Eye (tissue), 1 donor: ENCODE measurements at places on chromosomes 2 and 18.
A peak's percentile ranks its signal among the peaks of the same experiment; 100 is the strongest.

GRCh38 chr2:68732036-68732932, 2.3 kb upstream of the ARHGAP25 start:
- DNase-seq = no peak

- DNase-seq = no peak
These were observed 12.5 kb upstream of the TXNL4A start for GRCh38 chr18:80000877-80001276.

DNA sequence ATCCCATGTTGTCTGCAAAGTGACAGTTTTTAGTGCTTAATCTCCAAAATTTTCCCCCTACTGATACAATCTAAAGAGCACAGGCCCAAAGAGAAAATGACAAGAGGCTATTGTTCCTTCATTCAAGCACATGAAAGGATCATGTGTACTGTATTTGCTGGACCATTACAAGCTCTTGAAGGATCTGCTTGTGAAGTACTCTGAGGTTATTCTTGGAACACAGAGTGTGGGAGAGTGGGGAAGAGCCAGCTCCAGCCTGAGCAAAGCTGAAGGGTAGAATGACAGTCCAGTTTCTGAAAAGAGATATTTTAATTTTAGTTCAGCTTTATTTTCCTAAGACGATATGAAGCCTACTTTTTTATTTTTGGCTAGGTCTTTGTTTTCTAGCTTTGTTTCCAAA, 112.2 kb downstream of the GALNT3 start:
- peak; percentile 28 for DNase-seq

DNA sequence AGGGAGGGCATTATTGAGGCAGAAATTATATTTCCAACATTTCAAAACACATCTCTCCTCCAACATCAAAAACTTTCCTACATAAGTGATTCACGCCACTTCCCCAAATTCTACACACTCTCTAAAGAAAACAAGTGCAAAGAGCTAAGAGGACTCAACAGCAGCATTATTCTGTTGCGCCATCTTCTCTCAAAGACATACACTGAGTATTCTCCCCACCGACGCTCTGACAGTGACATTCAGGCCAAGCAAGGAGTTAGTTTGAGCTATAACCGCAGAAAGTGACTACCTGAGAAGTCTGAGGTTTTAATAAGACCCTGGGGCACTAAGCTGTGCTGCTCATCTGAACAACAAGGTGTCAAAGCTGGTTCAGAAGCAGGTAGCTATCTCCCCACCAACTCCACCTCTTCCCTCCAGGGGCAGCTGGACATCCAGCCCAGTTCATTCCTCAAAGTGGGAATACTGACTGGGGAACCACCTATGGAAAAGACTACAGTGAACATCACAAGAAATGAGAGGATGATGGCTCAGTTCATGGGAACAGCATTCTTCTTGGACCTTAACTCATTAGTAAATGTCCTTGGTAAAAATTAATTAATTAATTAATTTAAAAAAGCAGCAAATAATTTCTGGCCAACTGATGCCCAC, 309.5 kb upstream of the CCDC68 start:
- no peak for DNase-seq

- DNase-seq = peak; percentile 89
These were observed 1.1 kb downstream of the CYBRD1 start for GRCh38 chr2:171523088-171524017.

GRCh38 chr18:3262234-3263131, 550 bp downstream of the MYL12B start:
- no peak for DNase-seq

- no peak for DNase-seq
These were observed 124.7 kb upstream of the PPP1CB start for GRCh38 chr2:28626891-28627421.

GRCh38 chr2:168482269-168482668, 26.2 kb downstream of the CERS6 start:
- DNase-seq = no peak

DNA sequence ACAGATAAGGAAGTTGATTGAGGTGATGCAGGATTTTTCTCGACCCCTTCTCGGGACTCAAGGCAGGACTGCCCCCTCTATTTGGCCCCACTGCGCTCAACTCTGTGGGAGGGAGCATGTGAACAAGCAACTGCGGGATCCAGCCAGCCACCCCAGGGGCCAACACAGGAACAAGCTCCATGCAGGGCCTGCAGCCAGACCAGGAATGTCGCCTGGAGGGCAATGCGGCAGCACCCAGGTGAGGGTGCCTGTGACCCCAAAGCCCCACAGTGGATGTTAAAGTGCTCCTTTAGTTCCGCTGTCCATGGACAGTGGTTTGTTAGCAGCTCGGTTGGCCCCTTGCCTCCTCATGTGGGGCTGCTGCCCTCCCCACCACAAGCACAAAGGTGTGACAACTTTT, 57.1 kb downstream of the HRH4 start:
- DNase-seq = no peak

DNA sequence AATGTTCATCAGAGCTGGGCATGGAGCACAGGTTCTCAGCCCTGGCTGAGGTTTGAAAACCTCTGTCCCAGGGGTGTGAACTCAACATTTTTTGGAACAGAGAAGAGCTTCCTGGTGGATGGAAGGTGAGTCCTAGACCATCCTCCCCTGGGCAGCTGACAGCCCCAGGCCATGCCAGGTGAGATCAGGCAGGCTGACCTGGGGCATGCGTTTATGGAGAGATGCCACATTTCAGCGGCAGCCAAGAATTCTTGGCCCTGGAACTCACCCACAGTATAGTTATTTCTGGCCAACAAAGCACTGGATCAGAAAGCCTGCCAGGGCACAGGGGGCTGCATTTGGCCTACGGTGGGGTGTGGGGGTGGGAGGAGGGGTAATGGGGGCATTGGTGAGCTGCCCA, 83.8 kb downstream of the EDAR start:
- no peak for DNase-seq

DNA sequence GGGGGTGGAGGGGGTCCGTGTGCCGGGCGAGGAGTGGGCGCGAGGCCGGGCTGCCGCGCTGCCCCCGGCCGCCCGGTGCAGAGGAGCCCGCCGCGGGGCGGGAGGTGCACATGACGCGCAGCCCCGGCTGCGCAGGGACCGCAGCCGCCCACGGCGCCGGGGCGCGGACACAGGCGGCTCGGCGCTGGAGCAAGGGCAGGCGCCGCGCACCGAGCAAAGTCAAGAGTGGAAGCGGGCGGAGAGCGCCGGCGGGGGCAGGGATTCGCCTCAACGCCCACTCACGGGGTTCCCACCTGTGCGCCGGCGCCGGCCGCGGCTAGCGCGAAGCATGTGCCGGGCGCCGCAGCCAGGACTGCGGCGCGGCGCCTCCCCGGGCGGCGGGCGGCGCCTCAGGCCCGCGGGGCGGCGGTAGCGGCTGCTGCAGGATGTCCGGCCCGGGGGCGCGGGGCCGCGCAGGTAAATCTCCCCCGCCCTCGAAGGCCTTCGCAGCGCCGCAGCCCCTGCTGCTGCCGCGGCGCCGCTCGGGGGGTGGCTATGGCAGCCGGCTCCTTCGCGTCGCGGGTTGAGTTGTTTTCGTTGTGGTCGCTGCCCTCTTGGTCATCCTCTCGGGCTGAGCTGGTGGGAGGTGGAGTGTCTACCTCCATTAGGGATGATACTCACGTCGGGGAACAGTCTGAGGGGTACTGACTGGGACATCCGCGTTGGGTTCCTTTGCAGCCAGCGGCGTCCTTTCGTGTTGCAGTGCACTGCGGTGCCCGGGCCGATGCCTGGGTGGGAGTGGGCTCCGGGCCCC, 216.3 kb upstream of the DTNA start:
- peak; percentile 77 for DNase-seq

- DNase-seq = peak; percentile 80
These were observed at the start of gene TMEM237 for GRCh38 chr2:201643216-201643890. TMEM237 (minus strand) TSS chr2:201643503; CDS start chr2:201643400, 103 bp downstream.

- no peak for DNase-seq
These were observed 6.6 kb downstream of the CFAP221 start for GRCh38 chr2:119550856-119551255.

- peak; percentile 84 for DNase-seq
These were observed 1.8 kb downstream of the DCC start for GRCh38 chr18:52341608-52342381.

DNA sequence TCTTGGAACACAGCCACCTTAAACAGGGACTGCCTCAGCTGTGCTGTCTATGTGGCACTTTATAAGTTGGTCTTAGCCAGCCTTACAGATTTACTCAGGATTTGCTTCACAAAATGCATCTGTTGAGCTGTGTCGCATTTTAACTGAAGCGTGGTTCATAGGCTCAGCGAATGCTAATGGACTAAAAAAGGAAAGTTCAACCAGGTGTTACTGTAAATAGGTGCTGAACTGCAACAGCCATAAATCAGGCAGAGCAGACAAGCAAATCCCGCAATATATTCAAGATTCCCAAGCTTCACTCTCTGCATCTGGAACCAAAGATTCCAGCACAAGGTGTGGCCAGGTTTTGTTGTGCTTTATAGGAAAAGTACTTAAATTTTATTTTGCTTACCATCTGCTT, 130.0 kb downstream of the EPHA4 start:
- no peak for DNase-seq

- DNase-seq = no peak
These were observed 366.0 kb downstream of the CPS1 start for GRCh38 chr2:210922419-210922818.

DNA sequence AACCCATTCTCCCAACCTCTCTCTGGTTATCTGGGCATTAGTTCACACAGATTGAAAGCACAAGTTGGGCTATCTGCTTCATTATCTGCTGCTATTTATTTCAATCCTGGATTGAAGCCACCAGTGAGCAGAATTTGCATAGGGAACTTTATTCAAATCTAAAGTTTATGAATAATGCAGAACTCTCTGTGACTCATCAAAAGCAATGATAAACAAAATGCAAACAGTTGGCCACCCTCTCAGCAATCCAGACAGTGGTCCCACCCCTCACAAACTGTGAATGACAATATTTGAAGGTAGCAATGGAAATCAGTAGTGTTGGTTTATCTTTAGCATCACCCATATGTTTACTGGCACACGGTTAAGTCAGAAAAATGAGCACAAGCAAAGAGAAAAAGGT, 106.8 kb upstream of the TMEM178A start:
- no peak for DNase-seq

DNA sequence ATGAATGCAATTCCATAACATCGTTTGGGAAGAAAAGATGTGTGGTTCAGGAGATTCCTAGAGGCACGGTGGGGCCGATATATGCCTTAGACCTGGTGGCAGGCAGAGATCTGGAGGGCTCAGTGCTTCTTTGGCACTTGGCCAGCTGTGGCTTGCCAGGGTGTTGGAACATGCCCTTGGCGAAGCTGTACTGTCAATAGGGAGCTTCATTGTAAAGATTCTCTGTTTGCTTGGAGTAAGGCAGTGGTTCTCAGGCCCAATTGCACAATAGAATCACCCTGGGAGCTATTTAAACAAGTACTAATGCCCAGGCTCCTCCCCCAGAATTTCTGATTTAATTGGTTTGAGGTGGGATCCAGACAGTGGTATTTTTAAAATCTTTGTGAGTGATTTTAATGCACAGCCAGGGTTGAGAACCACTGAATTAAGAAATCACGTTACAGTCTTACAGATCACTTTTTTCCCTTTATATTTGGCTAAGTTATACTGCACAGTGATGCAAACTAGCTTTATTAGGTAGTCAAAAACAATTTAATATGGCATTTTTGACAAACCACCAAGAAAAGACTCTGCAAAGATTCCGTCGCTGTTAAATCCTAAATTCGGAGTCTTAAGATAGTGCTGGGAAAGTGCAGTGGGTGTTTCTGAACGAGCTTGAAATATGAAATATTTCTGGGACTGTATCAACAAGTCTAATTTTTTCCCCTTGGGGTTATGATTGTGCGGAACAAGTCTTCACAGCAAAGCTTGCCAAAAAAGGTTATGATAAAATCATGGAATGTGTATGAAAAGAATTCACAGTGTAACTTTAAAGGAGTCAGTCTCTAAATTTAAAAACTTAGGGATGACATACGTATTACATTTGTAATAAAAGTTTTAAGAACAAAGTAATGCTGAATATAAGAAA, 78.0 kb downstream of the CRIM1 start:
- DNase-seq = peak; percentile 56

DNA sequence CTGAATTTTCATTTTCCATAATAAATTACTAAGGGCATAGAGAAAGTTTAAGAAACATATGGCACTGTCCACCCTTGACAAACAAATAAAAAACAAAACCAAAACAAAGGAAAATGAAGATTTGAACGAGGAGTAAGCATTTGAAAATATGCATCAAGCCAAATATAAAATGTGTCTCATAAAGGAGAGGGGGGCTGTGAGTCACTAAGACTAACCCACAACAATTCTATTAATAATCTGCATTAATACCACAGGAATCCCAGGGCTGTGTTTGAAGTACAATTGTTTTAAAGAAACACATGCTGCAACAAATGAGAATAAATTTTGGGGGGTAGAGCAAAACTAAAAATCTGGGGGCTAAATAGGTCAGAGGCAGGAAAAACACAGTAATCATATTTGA, 53.8 kb upstream of the STK17B start:
- no peak for DNase-seq

DNA sequence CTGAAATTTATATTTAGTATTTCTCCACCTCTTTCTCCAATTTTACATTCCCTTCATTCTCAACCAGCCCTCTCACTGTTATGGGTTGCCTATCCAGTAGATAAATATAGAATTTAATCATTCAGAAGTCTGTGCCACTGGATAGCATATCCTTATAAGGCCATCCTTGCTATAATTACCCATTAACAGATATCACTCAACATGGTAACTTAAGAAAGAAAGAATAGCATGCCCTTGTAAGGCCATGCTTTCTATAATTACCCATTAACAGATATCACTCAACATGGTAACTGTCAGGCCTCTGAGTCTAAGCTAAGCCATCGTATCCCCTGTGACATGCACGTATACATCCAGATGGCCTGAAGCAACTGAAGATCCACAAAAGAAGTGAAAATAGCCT, 1137.4 kb upstream of the FAM98A start:
- no peak for DNase-seq

GRCh38 chr2:101466426-101466825, 8.5 kb downstream of the RFX8 start:
- DNase-seq = no peak

DNA sequence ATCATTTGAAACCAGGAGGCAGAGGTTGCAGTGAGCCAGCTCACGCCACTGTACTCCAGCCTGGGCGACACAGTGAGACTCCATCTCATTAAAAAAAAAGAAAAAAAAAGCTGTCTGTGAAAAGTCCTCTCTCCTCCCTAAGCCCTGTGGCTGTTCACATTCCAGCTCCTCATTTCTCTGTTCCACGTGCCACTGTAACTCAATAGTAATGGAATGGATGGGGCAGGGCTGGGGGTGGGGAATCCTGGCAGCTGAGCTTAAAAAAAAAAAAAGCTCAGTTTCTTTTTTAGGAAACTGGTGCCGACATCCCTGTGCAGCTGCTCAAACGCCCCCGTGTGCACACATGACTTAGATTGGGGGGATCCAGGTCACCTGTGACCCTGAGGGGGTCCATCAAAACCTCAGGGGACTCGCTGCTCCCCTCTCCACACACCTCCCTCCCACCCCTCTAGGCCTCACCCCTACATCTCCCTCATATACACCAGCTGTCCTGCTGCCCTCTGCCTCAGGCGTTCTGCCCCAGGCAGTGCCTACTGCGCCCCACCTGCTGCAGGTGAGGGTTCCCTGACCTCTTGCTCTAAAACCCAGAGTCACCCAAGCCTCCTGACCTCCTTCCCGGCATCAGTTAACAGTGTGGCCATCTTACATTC, 255.4 kb downstream of the AGAP1 start:
- DNase-seq = peak; percentile 46

GRCh38 chr2:196086517-196087368, 18.1 kb upstream of the DNAH7 start:
- no peak for DNase-seq
